ENCODE measurements at places on chromosomes 11 and 22.

DNA sequence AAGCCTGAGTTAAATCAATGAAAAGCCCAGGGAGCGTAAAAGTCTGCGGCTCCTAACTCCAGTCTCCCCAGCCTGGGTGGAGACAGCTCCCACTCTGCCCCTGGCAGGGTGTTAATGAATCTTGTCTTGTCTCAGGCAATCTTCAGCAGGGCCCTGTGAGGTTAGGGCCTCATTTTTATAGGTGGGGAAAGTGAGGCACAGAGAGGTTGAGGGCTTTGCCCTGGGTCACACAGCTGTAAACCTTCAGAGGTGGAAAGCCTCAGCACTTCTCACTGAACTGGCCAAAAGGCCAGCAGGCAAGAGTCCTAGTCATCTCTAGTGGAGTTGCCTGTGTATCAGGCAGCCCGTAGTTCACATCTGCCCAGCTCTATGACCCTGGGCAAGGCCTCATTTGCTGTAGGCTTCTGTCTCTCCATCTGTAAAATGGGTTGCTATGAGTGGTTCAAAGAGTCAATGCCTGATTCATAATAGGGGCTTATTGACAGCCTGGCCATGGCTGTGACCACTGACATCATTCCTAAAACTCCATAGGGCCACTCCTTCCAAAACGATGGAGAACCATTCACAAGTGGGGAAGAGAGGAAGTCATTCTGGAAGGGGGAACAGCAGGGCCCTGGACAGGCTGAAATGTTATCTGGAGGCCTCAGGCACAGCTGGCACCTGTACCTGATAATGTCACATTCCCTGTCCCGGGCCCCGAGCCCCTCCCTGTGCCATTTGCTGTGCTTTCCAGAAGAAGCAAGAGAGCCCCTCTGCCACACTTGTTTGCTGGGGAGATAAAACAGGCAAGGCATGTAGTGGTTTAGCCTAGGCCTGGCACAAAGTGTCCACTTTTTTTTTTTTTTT, 6.0 kb downstream of the CBX7 start:
- no peak for DNase-seq

DNA sequence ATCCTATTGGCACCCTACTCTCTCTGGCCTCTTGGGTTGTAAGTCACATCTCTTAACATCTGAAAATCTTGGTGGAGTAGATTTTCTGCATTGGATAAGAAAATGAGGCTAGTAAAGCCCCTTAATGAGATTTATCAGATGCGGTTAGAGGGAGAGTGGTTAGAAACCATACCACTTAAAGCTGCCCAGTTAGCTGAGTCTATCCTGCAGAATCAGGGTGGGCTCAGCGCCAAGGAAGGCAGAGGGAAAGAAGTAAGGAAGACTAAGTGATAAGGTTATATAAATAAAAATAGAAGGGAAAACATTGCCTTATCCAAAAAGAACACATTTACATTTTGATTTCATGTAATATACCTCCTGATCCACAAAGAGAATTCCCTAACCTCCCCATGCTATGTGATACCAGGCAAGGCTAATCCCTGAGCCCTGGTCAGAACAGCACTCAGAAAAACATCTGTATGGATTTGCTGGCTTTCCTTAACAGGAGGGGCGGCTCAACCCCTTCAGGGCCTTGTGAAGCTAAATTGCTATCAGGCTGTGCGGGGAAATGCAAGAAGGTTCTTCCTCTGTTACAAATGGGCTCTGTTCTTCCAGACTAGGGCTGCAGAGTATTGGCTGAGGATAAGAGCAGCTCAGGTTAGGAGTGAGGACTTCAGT, 101.7 kb downstream of the SNX19 start:
- DNase-seq: no peak

GRCh38 chr11:108669711-108670110, 4.8 kb downstream of the DDX10 start:
- DNase-seq: no peak

GRCh38 chr11:12413141-12414052, 36.0 kb downstream of the PARVA start:
- DNase-seq: no peak

DNA sequence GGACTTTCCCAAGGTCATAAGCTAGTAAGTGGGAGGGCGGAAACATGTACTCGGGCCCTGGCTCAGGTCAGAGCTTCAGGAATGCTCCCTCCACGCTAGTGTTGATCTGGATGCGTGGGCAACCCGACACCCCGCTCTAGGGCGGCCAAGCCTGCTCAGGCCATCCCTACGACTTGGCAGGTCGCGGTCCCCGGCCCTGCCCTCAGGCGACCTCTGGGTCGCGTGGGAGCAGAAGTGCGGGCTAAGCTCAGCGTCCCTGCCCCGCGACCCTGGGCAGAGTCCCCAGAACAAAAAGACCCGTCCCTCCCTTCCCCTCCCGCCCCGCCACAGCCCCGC, 781 bp upstream of the TEF start:
- DNase-seq: peak; percentile 96

GRCh38 chr22:42617155-42617983, 2.7 kb upstream of the POLDIP3 start:
- no peak for DNase-seq

GRCh38 chr22:48838376-48838775, 989.3 kb downstream of the BRD1 start:
- no peak for DNase-seq

Data from choroid plexus epithelial cell (primary cell).